ENCODE measurements at places on chromosomes 3 and 15. TPM values are rescaled to one million over a fixed set of nuclear protein-coding genes. Genes with fewer than 3 reads are reported as not detected.

SIDT1 gene
- total RNA-seq, result 74.2 TPM

IL17RD gene
- not detected for total RNA-seq

CD200 gene
- total RNA-seq, result 1.8 TPM

SNURF gene
- total RNA-seq, result 31.0 TPM

LRRK1 gene
- 0.78 TPM for total RNA-seq

FANCD2OS gene
- total RNA-seq, result not detected

PLA2G4E gene
- not detected for total RNA-seq

NUP210 gene
- total RNA-seq, result 150 TPM

ALDH1L1 gene
- not detected for total RNA-seq

- H3K27me3 ChIP-seq, result peaks cover 8% of the 10 kb centered on the region
- peaks cover 4% of the 10 kb centered on the region for H3K36me3 ChIP-seq
- H3K27ac ChIP-seq, result no peak overlapping the region
- H3K4me3 ChIP-seq, result no peak overlapping the region
- H3K4me1 ChIP-seq, result no peaks in the 10 kb centered on the region
- no peak for DNase-seq
Measured at GRCh38 chr3:100425316-100425715, 24.0 kb downstream of the LNP1 start.

DNA sequence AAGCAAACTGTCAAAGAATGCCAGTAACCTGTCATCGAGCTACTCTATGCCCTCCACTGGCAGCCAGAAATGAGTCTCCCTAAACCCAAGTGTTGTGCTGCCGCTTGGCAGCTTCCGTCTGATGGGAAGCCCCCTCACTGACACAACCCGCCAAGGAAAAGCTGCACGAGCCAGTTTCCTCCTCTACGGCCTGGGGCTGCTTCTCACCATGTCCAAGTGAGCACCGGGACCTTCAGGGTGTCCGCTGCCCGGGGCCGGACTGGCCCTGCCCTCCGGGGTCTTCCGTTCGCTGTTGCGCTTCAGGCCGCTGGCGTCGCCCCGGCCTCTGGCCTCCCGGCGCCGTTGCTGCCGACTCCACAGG is 490 bp downstream of the TOMM70 start:
- DNase-seq, result peak; percentile 54
- no peaks in the 10 kb centered on the region for H3K27me3 ChIP-seq
- H3K4me1 ChIP-seq, result peaks cover 71% of the 10 kb centered on the region
- peak overlapping the region; percentile 96 for H3K4me3 ChIP-seq
- no peaks in the 10 kb centered on the region for H3K36me3 ChIP-seq
- H3K27ac ChIP-seq, result peak overlapping the region; percentile 96

GRCh38 chr15:28873585-28874190 is 12.1 kb upstream of the APBA2 start:
- H3K4me3 ChIP-seq, result peak overlapping the region; percentile 37
- DNase-seq, result peak; percentile 41
- H3K27ac ChIP-seq, result peak overlapping the region; percentile 48
- H3K4me1 ChIP-seq, result peaks cover 13% of the 10 kb centered on the region

DNA sequence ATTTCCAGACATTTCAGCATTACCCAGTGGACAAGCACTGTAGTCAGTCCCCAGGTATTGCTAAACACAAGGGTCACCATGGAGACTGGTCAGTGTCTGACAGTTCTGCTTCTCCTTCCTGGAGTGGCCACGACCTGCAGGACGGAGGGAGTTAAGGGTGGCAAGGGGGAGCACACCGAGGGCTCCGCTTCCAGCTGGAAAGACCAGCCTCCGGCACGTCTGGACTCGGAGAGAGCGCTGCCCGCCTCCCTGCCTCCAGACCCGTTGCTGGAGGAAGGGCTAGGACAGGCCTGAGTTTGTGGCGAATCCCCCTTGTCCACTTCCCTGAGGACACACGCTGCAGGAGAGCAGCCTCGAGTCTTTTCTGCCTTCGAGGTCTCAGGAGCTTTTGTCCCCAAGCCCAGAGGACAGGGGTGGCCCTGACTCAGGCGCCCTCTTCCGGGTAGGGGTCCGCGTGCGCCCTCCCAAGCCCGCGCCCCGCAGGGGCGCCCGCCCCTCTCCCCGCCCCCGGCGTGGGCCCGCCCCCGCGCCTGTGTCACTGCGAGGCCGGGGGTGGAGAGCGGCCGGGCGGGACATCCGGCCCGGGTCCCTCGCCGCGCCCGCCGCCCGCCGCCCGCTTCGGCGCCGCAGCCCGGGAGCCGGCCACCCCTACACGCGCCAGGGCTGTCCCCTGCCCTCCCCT is at the start of gene CHST14:
TSS of gene CHST14 (plus strand) at position 562 of the 682 bp plus-strand sequence. CDS start 230 bp downstream, outside the sequence.
- peak; percentile 59 for DNase-seq
- peak within 1 kb of the TSS; percentile 82 for H3K4me3 ChIP-seq
- peak within 1 kb of the TSS; percentile 86 for H3K27ac ChIP-seq
- peaks cover 43% of the 10 kb centered on the region for H3K4me1 ChIP-seq
- no peaks in the 10 kb centered on the region for H3K36me3 ChIP-seq

GRCh38 chr3:128735884-128736283 is 9.9 kb downstream of the RAB7A start:
- no peak for DNase-seq
- H3K36me3 ChIP-seq, result no peaks in the 10 kb centered on the region
- no peaks in the 10 kb centered on the region for H3K27me3 ChIP-seq
- H3K27ac ChIP-seq, result no peak overlapping the region
- H3K4me3 ChIP-seq, result no peak overlapping the region

DNA sequence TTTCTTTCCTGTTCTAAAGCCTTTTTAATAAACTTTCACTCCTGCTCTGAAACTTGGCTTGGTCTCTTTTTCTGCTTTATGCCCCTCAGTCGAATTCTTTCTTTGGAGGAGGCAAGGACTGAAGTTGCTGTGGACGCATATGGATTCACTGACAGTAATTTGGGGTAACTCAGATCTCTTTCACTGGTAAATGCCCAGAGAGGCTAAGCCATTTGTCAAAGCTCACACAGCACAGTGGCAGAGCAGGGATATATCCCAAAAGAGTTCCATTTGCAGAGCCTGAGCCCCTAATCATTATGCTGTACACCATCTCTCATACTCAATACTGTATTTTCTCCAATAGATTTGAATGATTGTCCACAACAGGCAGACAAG is 72.3 kb upstream of the GALNT15 start:
- H3K36me3 ChIP-seq, result no peaks in the 10 kb centered on the region
- peaks cover 1% of the 10 kb centered on the region for H3K27me3 ChIP-seq
- H3K27ac ChIP-seq, result no peak overlapping the region
- no peaks in the 10 kb centered on the region for H3K4me1 ChIP-seq
- no peak for DNase-seq

DNA sequence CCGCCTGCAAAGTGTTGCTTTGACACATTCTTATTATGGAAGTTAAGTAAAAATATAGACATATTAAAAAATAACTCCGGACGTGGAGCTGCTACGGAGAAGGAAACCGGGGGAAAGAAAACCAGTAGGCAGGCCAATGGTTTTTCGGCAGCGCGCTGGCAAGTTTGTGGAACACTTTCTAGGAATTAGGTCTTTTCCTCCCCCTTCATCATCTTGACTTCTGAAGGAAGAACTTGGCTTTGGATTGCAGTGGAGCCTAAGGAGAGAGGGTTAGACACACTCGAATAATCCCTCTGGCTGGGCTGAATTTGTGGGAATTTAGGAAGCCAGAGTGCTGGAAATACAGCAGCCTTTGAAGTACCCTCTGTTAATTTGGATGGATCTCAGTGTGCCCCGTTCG is 317 bp downstream of the ROBO2 start:
- DNase-seq, result no peak
- no peak overlapping the region for H3K27ac ChIP-seq
- no peak overlapping the region for H3K4me3 ChIP-seq

GRCh38 chr15:98878172-98878571 is 129.4 kb downstream of the PGPEP1L start:
- H3K27ac ChIP-seq, result no peak overlapping the region
- H3K4me1 ChIP-seq, result peaks cover 43% of the 10 kb centered on the region
- DNase-seq, result no peak
- no peaks in the 10 kb centered on the region for H3K27me3 ChIP-seq
- H3K36me3 ChIP-seq, result no peaks in the 10 kb centered on the region

- no peaks in the 10 kb centered on the region for H3K4me1 ChIP-seq
- H3K36me3 ChIP-seq, result no peaks in the 10 kb centered on the region
- H3K4me3 ChIP-seq, result no peak overlapping the region
- H3K27me3 ChIP-seq, result no peaks in the 10 kb centered on the region
- H3K27ac ChIP-seq, result no peak overlapping the region
Measured at GRCh38 chr15:72284781-72285180, 12.4 kb upstream of the PARP6 start.

DNA sequence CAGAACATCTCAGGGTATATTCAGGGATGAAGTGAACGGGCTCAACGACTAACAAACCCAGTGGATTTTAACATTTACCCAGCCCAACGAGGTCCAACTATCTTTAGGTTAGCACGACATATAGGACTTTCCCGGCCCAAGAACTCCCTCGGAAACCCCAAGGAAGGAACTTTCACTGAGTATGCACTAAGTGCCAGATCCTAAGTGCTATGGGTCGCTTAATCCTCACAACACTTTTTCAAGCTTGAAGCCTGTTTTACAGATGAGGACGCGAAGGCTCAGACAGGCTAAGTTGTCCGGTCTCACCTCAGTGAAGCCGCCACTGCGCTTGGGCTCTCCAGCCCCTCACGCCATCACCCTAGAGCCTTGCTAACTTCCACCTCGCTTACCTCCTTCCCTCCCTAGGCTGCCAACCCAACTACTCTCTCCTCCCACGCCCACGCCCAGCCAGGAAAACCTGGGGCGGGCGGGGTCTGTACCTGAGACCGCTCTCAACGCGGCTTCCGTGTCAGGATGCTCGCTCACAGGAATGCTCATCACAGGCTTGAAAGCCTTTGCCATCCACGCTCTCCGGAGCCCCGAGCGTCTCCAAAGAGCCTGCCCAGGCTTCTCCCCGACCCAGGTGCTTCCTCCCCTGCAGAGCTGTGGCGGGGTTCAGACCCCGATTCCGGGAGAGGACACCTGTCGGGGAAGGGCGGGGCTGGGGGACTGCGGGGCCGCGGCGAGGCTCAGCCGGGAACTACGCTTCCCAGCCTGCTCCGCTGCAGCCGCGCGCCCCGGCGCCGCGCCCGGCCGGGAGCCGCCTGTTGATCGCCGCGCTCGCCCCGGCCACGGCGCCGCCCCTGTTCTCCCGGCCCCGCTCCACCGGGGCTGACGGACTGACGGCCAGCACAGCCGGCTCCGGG is at the start of gene TMOD2:
TSS of gene TMOD2 (plus strand) at position 806 of the 905 bp plus-strand sequence. CDS start 14,845 bp downstream, outside the sequence.
- peak; percentile 40 for DNase-seq
- H3K4me1 ChIP-seq, result peaks cover 27% of the 10 kb centered on the region
- H3K27ac ChIP-seq, result peak within 1 kb of the TSS; percentile 47
- no peaks in the 10 kb centered on the region for H3K36me3 ChIP-seq

GRCh38 chr3:30199096-30199759 is 407.2 kb upstream of the TGFBR2 start:
- no peak overlapping the region for H3K27ac ChIP-seq
- H3K4me3 ChIP-seq, result no peak overlapping the region
- peaks cover 5% of the 10 kb centered on the region for H3K4me1 ChIP-seq
- no peaks in the 10 kb centered on the region for H3K27me3 ChIP-seq
- peak; percentile 81 for DNase-seq

DNA sequence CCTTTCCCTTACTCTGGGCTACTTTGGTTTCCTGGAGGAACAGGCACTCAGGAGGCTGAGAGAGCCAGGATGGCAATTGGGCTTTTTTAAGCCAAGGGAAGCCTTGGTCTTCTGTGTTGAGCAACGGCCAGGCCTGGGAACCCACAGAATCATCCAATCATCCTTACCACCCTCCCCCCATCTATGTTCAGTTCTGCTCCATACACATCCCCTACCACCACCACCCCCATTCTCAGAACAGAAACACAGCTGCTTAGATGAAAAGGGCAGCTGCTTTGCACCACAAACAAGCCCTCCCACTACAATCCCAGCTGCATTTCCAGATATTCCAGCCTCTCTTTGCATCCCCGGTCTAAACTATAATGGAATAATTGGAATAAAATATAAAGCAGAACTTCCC is 21.0 kb downstream of the SEMA5B start:
- H3K27me3 ChIP-seq, result peaks cover 25% of the 10 kb centered on the region
- H3K4me3 ChIP-seq, result no peak overlapping the region
- peaks cover 3% of the 10 kb centered on the region for H3K4me1 ChIP-seq
- no peaks in the 10 kb centered on the region for H3K36me3 ChIP-seq
- DNase-seq, result no peak
